ENCODE measurements at places on chromosomes 5 and 9.

GRCh38 chr5:118007262-118007661 lies 981.1 kb downstream of the DTWD2 start:
- DNase-seq = no peak

GRCh38 chr9:17361378-17361777 lies 217.5 kb upstream of the SH3GL2 start:
- DNase-seq = no peak

DNA sequence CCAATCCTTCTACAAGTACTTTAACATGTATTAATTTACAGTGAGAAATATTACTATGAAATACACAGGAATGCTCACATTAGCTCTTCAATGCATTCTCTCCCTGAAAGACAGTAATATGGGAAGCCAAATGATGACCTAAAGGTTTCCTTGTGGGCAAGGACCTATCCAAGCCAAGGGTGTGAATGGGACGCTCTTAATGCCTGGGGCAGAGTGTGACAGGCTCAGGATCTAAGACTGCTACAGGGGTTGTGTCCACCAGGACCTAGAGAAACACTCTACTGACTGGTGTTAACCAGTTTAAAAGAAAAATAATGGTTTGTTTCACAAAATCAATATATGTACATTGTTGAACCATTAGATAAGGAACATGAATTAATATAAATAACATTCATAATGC lies 158.7 kb downstream of the FGF1 start:
- no peak for DNase-seq

DNA sequence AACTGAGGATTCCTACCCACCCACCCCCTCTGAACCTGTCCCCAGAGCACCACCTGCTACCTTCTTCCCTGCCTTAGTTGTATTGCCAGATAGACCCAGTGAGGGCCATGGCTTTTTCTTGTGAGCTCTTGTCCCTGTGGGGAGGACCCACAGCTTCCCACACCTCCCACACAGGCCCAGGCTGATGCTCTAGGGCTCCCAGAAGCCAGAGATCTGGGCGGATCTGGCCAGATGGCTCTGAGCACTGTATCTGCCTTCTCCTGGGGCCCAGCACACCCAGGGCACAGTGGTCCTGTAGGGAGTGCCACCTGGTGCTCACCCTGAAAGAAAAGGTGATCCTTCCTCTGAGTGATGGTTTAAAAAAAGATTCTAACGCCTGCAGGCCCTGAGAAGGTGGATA lies 131.7 kb downstream of the DAB2IP start:
- no peak for DNase-seq

- DNase-seq = no peak
These were observed 110.8 kb downstream of the LHFPL2 start for GRCh38 chr5:78537821-78538220.

DNA sequence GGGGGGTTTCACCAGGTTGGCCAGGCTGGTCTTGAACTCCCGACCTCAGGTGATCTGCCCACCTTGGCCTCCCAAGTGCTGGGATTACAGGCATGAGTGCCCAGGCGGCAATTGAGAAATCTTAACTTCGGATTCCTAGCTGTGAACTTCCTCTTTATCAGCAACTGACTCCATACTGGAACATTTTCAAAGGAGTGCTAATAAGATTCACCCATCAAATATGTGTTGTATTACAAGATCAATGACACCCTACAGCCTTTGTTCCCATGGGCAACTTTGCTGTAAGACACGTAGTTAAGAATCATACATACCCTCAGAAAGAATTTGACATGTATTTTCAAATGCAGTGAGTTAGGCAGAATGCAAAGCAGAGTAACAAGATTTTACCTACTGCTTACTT lies 23.1 kb upstream of the ACOT12 start:
- no peak for DNase-seq

- DNase-seq = no peak
These were observed 298.5 kb downstream of the TRIM32 start for GRCh38 chr9:116985596-116985995.

GRCh38 chr5:11719888-11720481 lies 184.3 kb downstream of the CTNND2 start:
- DNase-seq = no peak

- no peak for DNase-seq
These were observed 205.2 kb upstream of the EDIL3 start for GRCh38 chr5:84589926-84590325.

GRCh38 chr9:106892632-106893031 lies 29.7 kb downstream of the ZNF462 start:
- DNase-seq = peak; percentile 70

- no peak for DNase-seq
These were observed 7.0 kb downstream of the PIGO start for GRCh38 chr9:35089434-35089833.

GRCh38 chr9:35516479-35516878 lies 26.6 kb downstream of the RUSC2 start:
- DNase-seq = no peak

- no peak for DNase-seq
These were observed 900.0 kb upstream of the CDH10 start for GRCh38 chr5:25544652-25545249.

- no peak for DNase-seq
These were observed 408.4 kb upstream of the NMUR2 start for GRCh38 chr5:152813526-152813925.

GRCh38 chr9:113299800-113300292 lies 3.3 kb downstream of the RNF183 start:
- DNase-seq = no peak

DNA sequence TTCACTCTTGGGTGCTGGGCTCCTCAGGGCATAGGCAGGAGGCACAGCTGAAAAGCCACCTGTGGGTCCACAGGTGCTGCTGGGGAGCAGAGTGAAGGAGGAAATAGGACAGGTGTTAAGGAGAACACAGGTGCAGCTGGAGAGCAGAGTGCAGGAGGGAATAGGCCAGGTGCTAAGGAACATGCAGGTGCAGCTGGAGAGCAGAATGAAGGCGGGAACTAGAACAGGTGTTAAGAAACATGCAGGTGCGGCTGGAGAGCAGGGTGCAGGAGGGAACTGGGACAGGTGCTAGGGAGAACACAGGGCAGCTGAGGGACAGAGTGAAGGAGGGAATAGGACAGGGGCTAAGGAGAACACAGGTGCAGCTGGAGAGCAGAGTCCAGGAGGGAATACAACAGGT lies 43.8 kb upstream of the PLEKHG4B start:
- DNase-seq = no peak

DNA sequence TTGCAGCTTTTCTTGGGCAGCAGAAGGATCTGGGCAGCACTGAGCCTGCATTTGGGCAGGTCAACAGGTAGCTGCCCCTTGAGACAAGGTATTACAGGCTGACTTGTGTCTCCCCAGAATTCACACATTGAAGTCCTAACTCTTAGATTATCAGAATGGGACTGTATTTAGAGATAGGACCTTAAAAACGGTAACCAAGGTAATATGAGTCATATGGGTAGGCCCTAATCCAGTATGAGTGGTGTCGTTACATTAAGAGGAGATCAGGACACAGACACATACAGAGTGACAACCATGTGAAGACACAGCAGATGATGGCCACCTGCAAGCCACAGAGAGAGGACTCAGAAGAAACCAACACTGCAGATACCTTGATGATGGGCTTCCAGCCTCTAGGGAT lies 3.2 kb downstream of the C1QTNF2 start:
- DNase-seq = no peak

GRCh38 chr5:99866740-99867139 lies 668.4 kb upstream of the FAM174A start:
- no peak for DNase-seq

DNA sequence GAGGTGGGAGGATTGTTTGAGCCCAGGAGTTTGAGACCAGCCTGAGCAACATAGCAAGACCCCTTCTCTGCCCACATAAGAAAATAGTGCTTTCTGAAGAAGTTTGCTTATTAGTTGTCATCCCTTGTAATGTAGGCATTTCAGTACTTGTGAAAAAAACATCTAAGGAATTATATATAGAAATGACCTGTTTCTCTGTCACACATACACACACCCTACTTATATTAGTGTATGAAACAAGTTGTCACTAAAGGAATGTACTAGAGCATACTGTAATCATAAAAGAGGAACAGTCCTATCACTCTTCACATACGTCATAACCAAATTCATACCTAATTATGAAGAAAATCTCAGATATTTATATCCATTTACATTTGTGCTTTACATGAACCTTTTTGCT lies 122.0 kb downstream of the NIPBL start:
- DNase-seq = no peak

GRCh38 chr5:55860288-55860687 lies 9.1 kb downstream of the IL31RA start:
- DNase-seq = no peak

DNA sequence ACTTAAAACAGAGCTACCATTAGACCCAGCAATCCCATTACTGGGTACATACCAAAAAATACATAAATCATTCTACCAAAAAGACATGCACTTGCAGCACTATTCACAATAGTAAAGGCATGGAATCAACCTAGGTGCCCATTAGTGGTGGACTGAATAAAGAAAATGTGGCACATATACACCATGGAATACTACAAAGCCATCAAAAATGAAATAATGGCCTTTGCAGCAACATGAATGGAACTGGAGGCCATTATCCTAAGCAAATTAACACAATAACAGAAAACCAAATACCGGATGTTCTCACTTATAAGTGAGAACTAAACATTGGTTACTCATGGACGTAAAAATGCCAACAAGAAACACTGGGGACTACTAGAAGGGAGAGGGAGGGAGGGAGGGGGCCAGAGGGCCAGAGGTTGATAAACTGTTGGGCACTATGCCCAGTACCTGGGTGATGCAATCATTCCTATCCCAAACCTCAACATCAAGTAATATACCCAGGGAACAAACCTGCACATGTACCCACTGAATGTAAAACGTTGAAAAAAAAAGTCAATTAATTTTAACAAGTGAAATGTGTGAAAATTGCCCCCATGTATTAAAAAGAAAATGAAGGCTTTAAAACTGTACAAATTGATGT lies 24.5 kb upstream of the GPR150 start:
- DNase-seq = no peak

DNA sequence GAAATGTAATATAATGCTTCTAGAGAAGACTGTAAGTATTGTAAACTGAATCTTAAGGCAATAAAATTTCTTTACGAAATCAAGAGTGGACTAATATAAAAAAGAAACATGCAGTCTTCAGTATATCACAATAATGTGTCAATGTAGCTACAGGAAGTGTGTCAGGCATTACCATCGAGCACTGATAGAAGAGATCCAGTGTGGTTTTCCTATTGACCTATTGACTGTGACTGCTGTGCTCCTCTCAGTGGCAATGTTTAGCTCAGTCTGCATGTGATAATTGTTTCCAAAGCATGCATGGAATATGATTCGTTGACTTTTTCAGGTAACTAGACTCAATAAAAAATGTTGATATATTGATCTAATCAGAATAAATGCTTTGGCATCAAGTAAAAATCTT lies 20.3 kb upstream of the PCSK1 start:
- DNase-seq = no peak

DNA sequence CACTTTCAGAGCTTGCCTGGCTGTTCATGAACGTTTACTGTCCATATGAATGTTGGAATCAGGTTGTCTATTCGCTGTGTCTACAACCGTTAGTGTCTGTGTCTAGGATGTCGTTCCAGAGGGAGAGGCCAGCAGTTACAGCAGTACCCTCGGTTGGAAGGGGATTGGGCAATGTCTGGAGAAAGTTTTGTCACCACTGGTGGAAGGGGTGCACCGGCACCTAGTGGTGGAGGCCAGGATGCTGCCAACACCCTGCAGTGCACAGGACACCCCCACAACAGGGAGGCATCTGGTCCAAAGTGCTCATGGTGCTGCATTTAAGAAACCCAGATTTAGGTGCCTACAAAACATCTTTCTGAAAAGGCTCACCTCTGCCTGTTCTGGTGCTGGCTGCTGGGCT lies 220.7 kb downstream of the FANCC start:
- DNase-seq = no peak

GRCh38 chr5:94613583-94613982 lies 4.8 kb downstream of the KIAA0825 start:
- no peak for DNase-seq

DNA sequence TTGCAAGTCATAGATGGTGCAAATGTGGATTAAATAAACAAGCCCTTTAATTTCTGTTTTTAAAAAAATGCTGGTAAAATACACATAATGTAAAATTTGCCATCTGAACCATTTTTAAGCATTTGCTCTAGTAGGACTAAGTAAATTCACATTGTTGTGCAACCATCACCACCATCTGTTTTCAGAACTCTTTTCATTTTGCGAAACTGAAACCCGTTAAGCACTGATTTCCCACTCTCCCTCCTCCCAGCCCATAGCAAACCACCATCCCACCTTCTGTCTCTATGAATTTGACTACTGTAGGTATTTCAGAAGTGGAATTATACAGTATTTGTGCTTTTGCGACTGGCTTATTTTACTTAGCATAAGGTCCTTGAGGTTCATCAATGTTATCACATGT lies 103.3 kb upstream of the CNTLN start:
- DNase-seq = no peak

GRCh38 chr5:14247054-14247386 lies 103.9 kb downstream of the TRIO start:
- no peak for DNase-seq
